ENCODE measurements at places on chromosomes 7 and 10.
A peak's percentile ranks its signal among the peaks of the same experiment; 100 is the strongest.

GRCh38 chr7:5388273-5388901, 35.2 kb downstream of the TNRC18 start:
- no peak for DNase-seq

- DNase-seq = no peak
Observed at GRCh38 chr7:21948887-21949540, 3.3 kb upstream of the CDCA7L start.

- peak; percentile 30 for DNase-seq
Observed at GRCh38 chr7:47350425-47350824, 231.5 kb downstream of the TNS3 start.

GRCh38 chr10:69936091-69936490, 116.6 kb upstream of the MACROH2A2 start:
- no peak for DNase-seq

- no peak for DNase-seq
Observed at GRCh38 chr7:7977774-7978173, 9.2 kb downstream of the GLCCI1 start.

GRCh38 chr7:33837356-33837851, 67.9 kb upstream of the BMPER start:
- no peak for DNase-seq

GRCh38 chr7:100867040-100867775, at the start of gene TRIP6:
TSS of gene TRIP6 (plus strand) at chr7:100867387. CDS start at chr7:100867498, 111 bp downstream.
- DNase-seq = peak; percentile 95

DNA sequence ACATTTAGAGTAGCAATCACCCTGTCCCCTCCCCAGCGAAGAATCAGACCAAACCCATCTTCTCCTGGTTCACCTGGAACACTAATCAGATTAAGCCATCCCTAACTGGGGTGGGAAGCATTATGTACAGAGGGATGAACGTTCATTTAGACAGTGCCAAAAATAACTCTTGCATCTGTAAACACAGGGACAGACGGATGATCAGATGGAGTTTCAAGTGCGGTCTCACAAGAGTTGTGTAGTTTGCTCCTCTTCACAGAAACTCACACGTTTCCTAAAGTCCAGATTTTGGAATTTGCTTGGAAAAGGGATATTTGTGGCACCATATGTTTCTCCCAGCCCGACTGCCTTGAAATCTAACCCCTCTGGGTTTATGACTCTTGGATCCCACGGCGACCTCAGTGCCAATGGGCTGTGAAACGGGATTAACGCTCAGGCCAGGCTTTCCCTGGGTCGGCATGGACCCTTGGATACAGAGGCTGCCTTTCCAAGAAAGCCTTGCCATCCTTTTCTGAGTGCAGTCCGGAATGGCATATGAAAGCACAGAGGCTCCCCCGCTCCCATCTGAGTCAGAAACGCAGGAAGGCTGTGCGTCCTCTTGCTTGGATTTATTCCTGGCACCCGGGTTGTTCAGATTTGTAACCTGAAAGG, 293.2 kb upstream of the HABP2 start:
- no peak for DNase-seq

DNA sequence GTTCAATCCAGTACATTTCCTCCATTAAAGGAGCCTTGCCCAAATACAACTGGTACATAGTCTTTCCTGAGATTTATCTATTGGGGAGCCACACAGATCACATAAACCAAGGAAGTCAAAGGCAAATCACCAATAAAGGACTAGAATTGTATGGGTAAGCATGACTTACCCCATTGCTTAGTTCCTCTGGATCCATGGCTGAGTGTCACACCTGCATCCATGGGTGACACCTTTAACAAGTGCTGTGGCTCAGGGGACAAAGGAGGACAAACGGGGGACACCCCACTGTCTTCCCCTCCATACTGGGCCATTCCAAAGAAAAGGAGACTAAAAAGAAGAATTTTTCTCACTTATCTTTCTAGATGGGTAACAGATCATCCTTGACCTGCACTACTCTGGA, 30.4 kb downstream of the ZNF92 start:
- DNase-seq = no peak

- no peak for DNase-seq
Observed at GRCh38 chr7:107708956-107709355, 35.0 kb upstream of the CBLL1 start.

Measured in mesenteric fat pad (tissue), 1 donor.